ENCODE measurements at places on chromosomes 6 and 20.

- DNase-seq, result no peak
Measured at GRCh38 chr20:45918779-45919537, 7.0 kb upstream of the PLTP start.

DNA sequence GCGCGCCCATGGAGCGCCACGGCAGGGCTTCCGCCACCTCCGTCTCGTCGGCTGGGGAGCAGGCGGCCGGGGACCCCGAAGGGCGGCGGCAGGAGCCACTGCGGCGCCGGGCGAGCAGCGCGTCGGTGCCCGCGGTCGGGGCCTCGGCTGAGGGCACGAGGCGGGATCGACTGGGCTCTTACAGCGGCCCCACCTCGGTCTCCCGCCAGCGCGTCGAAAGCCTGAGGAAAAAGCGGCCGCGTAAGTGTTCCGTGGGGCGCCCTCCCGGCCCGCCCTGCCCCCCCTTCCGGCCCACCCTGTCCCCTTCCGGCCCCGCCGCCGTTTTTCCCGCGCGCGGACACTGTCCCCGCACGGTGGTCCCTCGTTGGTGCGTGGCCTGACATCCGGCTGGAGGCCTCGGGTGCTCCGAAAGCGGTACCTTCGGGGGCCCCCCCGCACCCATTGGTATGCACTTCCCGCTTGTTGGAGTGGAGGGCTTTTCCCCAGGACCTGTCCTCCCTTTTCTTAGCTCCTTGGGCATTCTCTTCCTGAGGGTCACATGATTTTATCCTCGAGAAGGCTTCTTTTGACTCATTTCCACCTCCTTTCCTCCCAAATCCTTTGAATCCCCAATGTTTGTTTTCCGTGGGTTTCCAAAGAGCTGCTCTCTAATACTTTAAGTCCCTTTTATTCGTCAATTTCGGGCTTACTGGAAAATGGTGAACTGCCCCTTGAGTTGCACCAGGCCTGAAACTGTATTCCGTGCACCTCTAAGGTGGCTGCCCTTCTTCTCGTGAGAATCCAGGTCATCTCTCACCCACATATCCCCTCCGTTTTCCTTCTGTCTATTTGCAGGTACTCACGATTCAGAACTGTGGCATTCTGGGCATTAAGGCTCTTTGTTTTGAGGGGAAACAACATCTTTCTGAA is 556 bp downstream of the PANK2 start:
- DNase-seq, result peak; percentile 34

DNA sequence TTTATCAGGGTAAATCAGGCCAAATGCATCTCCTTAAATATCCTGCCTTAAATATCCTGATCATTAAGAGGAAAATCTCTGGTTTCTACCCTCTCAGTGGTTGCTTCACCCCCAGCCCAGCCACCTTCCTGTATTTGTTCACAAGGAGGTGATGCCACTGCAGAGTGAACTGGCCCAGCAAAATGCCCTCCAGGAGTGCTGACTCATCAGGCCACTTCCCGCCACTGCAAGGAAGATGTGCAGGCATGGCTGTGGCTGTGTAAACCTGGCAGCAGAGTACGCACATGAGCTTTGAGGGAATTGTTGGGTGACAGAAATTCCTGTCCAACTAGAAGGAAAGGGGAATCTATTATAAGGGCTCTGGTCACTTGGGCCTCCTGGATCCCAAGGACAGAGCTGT is 13.8 kb downstream of the NQO2 start:
- DNase-seq, result no peak

DNA sequence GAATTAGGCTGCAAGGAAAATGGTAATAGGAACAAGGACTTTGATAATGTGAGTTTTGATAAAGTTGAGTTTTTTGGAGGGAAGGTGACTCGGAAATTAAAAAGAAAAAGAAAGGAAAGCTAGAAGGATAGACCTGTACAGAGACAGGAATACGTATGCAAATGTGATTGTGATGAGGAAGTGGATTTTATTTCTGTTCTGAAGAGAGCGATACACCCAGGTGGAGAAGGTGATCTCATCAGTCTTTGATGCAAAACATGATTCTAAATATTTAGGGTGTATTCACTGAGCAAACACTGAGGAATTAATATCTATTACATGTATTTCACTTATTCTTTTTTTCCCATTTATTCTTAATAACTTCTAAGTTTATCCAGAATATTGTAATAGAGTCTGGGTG is 9.2 kb upstream of the PLEKHG1 start:
- no peak for DNase-seq

- no peak for DNase-seq
Measured at GRCh38 chr6:27280064-27280539, 32.0 kb downstream of the POM121L2 start.

DNA sequence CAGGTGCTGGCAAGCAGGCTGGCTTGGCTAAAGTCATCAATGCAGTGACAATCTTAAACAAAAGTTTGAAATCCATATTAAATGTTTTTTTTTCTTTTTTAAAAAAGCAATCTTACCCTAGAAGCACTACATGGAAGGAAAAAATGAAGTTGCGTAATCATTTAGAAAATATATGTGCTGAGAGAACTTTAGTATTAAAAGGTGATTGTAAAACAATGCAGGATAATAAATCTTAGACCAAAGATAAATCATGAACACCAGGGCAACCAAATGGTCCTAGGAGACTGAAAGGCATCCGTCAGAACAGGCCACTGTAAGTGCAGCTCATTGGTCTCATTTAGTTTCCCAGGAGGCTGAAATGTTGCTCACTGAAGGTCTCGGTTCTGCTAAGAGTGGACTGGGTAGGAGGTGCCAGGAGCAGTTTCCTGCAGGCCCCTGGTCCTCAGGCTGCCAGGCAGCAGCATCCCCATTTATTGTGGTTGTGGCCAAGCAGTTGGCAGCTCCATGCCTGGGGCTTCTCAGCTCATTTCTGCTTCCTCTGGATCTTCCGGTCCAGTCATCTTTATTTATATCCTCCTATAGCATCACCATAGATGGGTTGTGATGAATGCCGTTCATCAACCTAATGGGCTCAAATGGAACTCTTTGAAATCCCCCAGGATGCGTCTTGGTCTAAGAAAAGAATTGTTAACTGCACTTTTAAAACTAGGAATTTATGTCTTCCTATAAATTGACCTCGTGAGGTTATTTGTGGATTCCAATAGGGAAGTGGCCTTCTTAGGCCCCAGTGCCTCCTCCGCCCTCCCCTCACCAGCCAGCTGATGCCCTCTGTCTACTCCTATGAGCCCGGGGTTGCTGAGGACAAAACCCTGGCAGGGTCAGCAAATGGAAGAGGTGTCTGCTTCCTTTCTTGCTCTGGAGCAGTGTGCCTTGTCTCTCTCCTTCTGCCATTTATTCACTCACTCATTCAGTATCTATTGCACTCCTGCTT is 269.0 kb downstream of the UST start:
- no peak for DNase-seq

- DNase-seq, result no peak
Measured at GRCh38 chr6:144711661-144712060, 426.5 kb downstream of the UTRN start.

- no peak for DNase-seq
Measured at GRCh38 chr6:34218691-34219090, 18.0 kb upstream of the HMGA1 start.

- no peak for DNase-seq
Measured at GRCh38 chr6:127302728-127303660, 36.3 kb downstream of the RNF146 start.

GRCh38 chr6:125377621-125378020 is 75.9 kb upstream of the HDDC2 start:
- no peak for DNase-seq

DNA sequence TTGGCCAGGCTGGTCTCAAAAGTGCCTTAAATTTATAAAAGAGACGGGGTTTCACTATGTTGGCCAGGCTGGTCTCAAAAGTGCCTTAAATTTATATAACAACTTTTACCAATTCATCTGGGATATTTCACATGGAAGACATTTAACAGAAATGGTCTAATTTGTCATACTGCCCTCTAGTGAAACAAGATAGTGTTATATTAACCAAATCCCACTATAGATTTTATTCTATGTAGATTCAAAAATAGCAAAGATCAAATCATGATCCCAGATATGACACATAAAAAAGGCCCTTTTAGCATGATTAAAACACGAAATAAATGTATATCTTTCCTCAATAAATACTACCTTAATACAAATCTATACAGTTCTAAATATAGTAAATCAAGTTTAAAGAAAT is 102.8 kb upstream of the TFAP2D start:
- no peak for DNase-seq

DNA sequence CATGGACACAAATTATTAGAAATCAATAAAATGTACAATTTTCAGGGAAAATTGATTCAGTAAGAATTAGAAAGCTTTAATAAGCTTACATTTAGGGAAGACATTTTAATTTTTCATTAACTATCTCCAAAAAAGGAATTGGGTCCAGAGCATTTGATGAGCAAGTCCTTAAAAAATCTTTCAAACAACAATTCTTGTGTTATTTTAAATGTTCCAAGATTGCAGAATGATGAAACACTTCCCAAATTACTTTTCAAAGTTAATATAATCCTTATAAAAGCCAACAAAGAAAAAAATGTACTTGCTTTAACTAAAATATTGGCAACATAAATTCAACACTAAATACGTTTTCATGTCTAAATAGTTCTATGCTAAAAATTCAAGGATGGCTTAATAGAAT is 102.0 kb downstream of the ADAT2 start:
- DNase-seq, result no peak

GRCh38 chr20:40276301-40276700 is 412.7 kb downstream of the MAFB start:
- no peak for DNase-seq

DNA sequence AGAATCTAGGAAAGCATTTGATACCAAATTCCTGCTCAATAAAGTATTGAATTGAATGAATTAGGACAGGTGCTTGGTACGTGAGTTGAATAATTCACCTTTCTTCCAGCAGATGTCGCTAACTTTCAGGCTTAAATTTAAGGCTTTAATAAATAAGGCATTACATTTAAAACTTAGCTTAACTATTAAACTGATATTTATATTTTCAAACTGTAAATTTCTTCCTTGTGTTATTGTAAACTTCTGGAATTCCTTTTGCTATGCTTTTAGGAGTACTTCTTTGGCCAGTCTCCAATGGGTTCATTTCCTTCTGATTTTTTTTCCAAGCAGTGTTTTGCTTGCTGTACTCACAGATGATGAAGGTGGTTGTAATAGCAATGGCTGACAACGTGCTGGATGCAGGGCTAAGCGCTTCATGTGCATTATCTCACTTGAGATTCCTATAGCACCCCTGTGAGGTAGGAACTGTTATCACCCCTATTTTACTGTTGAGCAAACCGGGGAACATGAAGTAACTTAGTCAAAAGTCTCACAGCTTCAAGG is 71.3 kb upstream of the SLC2A12 start:
- no peak for DNase-seq

DNA sequence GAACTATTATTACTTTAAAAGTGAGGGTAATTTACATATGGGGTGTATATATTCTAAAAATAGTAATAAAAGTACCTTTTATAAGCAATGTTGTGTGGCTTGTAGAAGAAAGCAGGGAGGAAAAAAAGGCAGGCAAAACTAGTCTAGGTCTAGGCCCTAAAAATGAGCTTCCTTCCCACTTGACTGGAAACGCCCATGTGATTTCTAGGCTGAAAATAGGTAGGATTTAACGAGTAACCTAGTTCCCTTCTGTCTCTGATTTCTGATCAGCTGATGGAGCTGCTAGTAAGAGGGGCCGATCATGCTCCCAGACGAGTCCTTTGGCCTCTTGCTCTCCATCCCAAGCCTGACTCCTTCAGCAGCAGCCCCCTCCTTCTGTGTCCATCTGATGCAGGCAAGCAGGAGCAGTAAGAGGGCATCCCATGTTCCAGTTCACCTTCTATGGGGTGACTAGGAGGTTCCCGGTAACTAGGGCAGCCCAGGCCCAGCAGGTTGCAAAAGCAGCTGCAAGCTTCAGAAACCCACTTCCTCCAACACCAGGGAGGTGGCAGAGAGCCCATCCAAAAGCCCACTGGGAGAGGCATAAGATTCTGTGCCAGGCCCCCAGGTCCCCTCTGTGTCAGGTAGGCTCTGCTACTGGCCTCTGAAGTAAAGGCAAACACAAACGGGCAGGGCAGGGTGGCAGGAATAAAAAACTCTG is 24.4 kb downstream of the TBC1D20 start:
- DNase-seq, result no peak

- no peak for DNase-seq
Measured at GRCh38 chr20:5967469-5967868, 17.0 kb downstream of the MCM8 start.

GRCh38 chr20:52047811-52048764 is 143.5 kb downstream of the ZFP64 start:
- DNase-seq, result no peak

DNA sequence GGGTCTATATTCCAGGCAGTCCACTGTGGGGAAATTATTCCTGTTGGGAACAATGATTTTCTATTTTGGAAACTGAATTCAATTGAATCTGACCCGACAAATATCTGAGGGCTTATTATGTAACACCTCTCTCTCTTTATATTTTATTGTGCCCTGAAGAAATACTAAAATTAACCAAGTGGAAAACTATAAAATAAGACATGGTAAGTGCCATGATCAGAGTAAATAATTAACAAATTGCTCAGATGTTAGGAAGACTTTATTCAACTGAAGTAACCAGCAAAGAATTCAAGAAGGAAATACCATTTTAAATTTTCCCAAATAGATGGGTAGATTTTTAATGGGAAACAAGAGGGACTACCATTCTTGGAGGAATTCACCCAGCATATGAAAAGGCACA is 632.9 kb downstream of the MAFB start:
- no peak for DNase-seq

DNA sequence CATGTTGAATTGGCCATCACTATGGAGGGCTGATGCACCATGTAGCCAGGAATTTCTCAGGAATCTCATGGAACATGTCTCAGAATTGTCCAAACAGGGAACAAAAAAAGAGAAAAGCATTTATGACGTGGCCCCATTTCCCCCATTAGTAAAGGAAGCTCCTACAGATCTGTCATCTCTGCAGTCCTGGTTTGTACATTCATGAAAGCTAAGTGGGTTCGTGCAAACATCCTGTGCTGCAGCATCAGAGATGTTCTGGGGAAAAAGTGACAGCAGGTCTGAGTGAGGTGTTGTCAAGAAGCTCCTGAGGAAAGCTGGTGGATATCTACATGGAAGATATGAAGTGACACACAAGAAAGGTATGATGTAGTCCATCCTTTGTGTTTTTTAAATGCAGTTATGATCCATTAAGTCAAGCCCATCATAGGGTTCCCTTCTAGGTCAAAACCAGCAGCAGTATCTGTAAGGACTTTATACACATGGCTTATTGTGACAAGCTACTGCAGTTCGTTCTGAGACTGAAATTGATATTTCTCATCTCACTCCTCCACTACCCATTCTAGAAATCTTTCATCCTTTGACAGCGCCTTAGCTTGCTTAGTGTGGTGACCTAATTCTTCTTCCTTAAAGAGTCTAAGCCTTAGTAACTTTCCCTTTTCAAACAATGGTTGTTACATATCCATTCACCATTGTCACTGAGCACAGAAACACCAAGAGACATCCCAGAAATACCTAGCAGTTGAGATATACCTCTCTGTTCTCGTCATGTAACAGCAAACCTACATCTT is 200.0 kb upstream of the TCF21 start:
- DNase-seq, result no peak

All from activated T-helper 9 cell treated with anti-CD3 and anti-CD28 coated beads, Interleukin-2, amount 50 U/mL, for 16 hours (primary cell).